ENCODE measurements at places on chromosomes 3 and 15.
A peak's percentile ranks its signal among the peaks of the same experiment; 100 is the strongest.

DNA sequence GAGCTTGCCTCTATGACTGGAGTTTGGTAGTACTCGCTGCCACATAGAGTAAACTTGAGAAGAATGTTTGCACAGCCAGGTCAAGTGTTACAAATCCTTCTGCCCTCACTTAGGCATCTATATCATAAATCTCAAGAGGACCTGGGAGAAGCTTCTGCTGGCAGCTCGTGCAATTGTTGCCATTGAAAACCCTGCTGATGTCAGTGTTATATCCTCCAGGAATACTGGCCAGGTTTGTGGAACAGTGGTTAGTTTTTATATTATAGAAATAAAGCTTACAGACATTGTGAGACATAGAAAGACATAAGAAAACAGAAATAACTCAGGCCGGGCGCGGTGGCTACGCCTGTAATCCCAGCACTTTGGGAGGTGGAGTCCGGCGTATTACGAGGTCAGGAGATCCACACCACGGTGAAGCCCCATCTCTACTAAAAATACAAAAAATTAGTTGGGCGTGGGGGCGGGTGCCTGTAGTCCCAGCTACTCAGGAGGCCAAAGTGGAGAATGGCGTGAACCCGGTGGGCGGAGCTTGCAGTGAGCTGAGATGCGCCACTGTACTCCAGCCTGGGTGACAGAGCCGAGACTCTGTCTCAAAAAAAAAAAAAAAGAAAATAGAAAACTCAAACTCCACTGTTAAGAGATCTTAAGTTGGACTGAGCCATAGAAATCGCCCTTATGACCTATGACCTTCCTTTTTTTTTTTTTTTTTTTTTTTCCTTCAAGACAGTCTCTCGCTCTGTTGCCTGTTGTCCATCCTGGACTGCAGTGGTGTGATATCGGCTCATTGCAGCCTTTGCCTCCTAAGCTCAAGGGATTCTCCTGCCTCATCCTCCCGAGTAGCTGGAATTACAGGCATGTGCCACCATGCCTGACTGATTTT lies 2.2 kb downstream of the RPSA start:
- no peak for DNase-seq

DNA sequence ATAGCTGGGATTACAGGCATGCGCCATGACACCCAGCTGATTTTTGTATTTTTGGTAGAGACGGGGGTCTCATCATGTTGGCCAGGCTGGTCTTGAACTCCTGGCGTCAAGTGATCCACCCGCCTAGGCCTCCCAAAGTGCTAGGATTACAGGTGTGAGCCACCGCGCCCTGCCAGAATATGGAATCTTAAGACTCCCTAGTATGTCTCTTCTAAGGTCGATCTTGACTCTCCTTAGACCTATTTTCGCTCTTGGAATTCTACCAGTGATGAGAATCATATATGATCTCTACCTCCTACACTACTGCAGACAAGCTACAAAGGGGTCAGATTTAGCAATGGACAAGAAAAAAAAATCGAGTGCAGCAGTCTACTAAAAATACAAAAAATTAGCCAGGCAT lies 19.3 kb upstream of the EOGT start:
- DNase-seq, result no peak

- no peak for DNase-seq
These were observed 30.2 kb downstream of the HEG1 start for GRCh38 chr3:125025642-125026041.

DNA sequence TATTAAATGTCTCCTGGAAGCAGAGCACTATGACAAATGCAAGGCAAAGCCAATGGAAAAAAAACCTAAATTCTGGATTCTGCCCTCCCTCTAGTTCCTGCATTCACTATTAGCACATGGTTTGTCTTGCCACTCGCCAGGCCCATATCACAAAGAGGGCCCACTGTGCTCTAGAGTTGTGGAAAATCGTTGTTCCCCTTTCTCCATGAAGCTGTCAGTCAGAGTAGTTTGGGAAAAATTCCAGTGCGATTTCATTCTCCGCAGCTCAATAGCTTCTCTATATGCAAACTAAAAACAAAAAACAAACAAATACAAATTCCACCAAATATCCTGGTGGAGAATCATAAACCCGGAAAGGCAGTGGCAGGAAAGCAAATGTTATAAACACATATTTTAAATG lies 77.3 kb downstream of the RORA start:
- DNase-seq, result no peak

DNA sequence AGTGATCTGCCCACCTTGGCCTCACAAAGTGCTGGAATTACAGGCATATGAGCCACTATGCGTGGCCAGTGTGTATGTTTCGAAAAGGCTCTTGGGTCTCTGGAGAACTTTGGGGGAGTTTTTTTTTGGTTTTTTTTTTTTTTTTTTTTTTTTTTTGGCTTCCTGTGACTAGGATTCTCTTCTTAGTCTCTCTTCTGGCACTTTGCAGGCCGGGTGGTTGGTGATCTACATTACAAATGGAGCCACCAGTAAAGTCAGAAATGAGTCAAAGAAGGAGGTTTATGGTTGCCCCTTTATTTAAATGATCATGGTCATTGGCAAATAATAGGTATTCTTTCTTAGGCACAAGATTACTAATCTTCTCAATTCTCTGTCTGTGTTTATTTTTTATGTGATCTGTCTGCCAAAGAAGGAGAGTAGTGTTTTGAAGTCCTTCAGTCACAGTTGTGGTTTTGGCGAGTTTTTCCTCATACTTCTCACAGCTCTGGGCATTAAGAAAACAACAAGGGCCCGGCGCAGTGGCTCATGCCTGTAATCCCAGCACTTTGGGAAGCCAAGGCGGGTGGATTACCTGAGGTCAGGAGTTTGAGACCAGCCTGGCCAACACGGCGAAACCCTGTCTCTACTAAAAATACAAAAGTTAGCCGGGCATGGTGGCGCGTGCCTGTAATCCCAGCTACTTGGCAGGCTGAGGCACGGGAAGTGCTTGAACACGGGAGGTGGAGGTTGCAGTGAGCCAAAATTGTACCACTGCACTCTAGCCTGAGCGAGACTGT lies 38.3 kb downstream of the PDE8A start:
- DNase-seq, result no peak

DNA sequence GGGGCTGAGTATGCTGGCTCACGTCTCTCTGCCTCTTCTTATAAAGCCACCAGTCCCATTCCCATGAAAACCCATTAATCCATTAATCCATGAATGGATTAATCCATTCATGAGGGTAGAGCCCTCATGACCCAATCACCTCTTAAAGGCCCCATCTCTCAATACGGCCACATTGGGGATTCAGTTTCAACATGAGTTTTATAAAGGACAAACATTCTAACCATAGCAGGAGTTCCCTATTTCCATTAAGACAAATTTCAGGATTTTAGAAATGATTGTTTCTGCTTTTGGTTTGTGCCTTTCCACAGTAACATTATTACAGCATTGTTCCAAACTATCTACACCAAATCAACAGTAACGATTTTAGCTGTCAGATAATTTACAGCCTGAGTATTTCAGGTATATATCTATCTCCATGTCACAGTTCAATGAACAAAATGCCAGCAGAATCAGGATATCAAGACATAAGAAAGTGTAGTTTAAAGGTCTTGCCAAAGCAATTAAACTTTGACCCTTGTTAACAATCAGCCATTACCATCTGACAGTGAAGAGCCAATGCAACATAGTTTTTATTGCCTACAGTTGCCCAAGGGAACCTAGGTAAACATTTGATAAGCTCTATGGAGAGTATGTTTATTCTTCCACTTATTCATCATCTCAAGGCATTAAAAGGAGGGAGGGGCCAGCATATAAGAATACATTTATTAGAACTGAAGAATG lies 3.8 kb downstream of the TSPAN3 start:
- no peak for DNase-seq

DNA sequence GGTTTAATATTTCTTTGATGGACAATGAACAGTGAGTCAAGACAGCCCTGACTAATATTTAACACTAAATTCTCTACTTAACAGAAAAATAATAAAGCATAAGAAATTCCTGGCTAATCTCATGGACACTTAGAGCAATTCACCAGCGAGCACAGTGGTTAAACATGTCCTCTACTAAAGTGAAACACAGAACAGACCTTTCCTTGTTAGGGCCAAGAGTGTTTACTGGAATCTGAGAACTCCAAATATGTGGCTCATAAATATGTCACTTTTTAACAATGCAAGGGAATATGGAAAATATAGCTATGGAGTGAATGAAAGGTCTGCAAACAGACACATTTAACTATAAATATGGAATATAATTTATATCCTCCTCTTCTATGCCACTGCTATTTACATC lies 18.6 kb upstream of the IGSF10 start:
- no peak for DNase-seq

DNA sequence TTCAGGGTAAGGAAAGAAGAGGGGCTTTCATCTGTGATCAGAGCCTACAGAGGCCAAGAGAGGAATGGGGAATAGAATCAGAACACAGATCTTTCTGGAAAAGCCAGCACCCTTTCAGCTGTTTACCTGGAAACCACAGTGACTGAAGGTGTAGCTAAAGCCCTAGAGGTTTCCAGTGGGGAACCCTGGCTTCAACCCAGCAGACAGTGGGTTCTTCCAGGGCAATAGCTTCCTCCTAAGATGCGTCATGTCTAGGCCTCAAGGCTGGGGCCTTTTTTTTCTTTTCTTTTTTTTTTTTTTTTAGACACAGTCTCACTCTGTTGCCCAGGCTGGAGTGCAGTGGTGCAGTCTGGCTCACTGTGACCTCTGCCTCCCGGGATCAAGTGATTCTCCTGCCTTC lies 3.1 kb upstream of the CPNE9 start:
- no peak for DNase-seq

- no peak for DNase-seq
These were observed 54.1 kb downstream of the LPP start for GRCh38 chr3:188207941-188208515.

GRCh38 chr3:177589041-177589650 lies 391.9 kb upstream of the TBL1XR1 start:
- no peak for DNase-seq

DNA sequence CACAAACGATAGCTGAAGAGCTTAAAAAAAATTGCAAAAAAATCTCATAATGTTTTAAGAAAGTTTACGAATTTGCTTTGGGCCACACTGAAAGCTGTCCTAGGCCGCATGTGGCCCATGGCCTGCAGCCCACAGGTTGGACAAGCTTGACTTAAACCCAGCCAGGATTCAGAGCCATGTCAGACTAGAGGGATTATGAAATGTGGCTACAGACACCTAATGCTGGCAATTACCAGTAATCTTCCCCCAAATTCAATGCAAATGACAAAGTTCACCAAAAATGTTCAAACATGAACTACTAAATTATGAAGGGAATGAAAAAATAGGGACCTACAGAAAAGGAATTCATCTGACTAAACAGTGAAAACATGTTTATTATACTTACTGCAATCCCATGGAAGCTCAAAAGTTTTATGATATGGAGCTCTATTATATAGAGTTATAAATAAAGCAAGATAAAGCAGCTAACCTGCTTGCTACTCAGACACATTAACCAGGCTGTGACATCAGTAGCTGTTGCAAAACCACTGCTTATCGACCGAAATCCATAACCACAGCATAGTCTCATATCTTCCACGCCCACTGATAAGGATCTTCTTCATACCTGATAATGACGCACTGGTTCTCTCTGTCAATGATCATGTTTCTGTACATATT lies 49.2 kb downstream of the LDHAL6B start:
- no peak for DNase-seq

- DNase-seq, result no peak
These were observed 29.5 kb downstream of the WNT7A start for GRCh38 chr3:13850161-13850945.

- no peak for DNase-seq
These were observed 15.7 kb upstream of the GXYLT2 start for GRCh38 chr3:72872183-72872582.

- DNase-seq, result no peak
These were observed 40.6 kb downstream of the MYO5C start for GRCh38 chr15:52255008-52255407.

- DNase-seq, result no peak
These were observed 29.2 kb upstream of the IGDCC4 start for GRCh38 chr15:65451989-65452388.

- DNase-seq, result no peak
These were observed 38.4 kb upstream of the SLC6A11 start for GRCh38 chr3:10777627-10778026.

- DNase-seq, result peak; percentile 79
These were observed 252 bp upstream of the ARMC8 start for GRCh38 chr3:138186803-138187295.

DNA sequence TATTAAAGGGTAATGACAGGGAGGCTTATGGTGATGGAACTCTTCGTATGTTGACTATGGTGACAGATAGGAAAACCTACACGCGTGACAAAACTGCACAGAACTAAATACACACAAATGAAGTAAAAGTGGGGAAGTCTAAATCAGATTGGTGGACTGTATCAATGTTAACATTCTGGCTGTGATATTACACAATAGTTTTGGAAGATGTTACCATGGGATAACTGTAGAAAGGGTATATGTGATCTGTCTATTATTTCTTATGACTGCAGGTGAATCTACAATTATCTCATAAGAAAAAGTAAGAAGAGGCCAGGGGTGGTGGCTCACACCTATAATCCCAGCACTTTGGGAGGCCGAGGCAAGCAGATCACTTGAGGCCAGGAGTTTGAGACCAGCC lies 9.1 kb downstream of the HIGD2B start:
- no peak for DNase-seq

- no peak for DNase-seq
These were observed 226.1 kb downstream of the TLE3 start for GRCh38 chr15:69871511-69872134.

DNA sequence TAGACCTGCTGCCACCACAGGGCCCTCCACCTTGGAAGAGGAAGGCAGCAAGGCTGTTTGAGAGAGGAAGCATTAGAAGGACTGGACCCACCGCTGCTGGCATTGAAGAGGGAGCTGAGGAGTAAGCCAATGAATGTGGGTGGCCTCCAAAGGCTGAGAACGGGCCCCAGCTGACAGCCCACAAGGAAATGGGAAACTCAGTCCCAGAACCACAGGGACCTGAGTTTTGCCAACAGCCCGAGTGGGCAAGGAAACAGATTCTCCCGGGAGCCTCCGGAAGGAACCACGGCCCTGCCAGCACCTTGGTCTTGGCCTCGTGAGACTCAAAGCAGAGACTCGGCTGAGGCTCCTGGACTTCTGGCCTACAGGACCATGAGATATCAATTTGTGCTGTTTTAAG lies 95.4 kb upstream of the SNRPA1 start:
- DNase-seq, result no peak

DNA sequence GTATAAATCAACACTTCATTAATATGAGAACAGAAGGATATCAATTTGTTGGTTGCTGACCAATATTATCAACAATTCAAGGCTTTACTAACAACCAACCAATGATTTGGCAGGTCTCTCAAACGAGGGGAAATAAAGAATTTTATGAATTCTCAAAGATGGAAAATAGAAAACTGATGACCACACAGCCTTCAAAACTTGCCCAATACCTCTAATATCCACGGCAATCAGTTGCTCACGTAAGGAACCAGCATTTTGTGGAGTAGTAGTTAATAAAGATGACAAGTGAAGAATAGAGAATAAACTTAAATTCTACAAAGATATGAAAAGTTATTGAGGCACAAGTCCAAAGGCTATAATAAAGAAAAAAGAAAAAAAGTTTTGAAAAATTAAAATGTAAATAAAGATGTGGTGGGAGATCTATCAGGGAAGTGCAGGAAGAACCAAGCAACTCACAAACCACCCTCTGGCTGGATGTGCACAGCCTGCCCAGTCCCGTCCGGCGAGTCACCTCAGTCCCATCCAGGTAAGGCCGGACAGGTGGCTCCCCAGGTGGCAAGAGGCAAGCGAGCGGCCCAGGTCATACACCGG lies 808 bp downstream of the GK5 start:
- no peak for DNase-seq

Measured in stimulated activated CD4-positive, alpha-beta T cell treated with anti-CD3 and anti-CD28 coated beads, Interleukin-1b, Interleukin-23, amount 100 ng/mL, for 1 hour (primary cell).